ENCODE measurements at places on chromosomes 16 and 17.

- DNase-seq = peak; percentile 55
These were observed 193.4 kb downstream of the FOXL1 start for GRCh38 chr16:86771506-86772460.

GRCh38 chr16:47599512-47599911 is 138.4 kb downstream of the PHKB start:
- DNase-seq = no peak

GRCh38 chr17:28724500-28725165 is 1.4 kb downstream of the TLCD1 start:
- DNase-seq = no peak

DNA sequence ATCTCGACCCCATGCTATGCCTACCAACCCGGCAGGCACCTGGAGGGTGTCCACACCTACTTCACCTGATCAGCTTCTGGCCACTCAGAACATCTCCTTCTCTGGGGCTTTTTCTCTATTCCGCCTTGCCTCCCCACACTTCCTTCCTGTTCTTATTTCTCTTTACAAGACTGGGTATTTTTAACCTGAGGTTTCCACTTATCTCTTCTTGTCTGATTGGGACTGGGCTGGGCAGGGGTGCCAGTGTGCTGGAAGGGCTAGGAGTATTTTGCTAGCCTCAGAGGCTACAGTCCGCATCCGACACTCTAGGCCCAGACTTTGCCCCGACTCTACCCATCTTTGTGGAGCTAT is 26.2 kb upstream of the ZNF652 start:
- DNase-seq = no peak

DNA sequence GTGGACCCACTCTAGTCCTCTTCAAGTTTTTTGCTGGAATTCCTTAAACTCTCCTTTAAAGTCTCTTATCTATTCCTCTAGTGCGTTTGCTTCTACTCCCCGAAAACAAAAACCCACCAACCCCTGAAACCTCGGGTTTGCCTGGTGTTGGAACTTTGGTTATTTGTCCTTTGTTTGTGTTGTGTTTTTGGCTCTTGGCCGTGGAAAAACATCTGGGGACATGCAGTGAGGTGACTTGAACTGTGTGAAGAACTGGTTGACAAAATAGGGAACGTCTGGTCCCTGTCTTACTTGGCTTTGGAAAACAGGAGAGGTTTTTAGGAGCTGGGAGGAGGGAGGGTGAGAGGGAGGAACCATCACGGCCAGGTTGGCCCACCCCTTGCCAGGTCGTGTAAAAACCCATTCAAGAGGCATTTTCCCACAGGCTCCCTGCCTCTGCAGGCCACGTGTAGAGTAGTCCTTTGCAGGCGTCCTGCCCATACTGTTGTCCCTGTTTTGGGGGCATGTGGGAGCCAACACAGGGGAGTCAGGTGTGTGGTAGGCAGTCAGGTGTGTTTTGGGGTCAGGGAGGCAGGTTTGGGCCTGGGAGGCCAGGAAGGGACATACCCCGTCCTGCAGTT is 169.3 kb downstream of the RAB11FIP4 start:
- no peak for DNase-seq

DNA sequence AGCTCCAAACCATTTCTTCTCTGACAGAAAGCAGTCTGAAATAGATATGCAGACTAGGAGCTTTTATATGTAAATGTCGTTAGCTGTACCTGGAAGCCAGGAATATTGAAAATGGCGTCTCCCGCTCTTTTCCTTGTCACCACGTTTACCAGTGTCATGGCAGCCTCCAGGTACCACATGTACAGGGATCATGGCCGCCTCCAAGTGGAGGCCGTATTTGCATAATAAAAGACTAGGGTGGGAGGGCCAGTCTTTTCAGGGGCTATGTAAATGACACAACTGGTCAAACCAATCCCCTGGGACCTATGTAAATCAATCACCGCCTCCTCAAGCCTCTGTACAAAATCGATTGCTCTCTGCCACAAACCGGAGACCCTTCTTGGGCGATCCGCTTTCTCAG is 54.3 kb downstream of the MYOCD start:
- DNase-seq = no peak

GRCh38 chr17:27657620-27658019 is 26.6 kb downstream of the LGALS9 start:
- DNase-seq = no peak

DNA sequence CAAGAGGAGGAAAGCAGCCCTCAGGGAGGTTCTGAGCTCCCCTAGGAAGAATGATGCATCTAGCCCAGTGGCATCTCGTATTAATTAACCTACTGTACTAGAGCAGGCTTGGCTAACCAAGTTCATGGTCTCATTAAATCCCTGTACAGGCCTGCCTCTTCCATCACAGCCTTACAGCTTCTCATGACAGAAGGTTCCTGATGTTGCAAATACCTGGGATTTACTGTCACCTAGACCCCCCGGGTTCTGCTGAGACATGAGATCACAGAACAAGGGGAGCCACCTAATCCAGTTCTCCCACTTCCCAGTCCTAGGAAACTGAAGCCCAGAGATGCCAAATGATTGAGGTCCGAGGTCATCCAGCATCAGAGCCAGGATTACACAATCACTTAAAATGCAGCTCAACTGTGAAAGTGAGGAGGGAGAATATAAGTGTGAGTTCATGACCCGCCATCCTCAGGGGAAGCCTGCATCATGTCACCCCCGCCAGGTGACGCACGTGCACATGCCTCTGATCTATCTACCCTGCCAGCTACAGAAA is 23.9 kb downstream of the ACLY start:
- peak; percentile 67 for DNase-seq

DNA sequence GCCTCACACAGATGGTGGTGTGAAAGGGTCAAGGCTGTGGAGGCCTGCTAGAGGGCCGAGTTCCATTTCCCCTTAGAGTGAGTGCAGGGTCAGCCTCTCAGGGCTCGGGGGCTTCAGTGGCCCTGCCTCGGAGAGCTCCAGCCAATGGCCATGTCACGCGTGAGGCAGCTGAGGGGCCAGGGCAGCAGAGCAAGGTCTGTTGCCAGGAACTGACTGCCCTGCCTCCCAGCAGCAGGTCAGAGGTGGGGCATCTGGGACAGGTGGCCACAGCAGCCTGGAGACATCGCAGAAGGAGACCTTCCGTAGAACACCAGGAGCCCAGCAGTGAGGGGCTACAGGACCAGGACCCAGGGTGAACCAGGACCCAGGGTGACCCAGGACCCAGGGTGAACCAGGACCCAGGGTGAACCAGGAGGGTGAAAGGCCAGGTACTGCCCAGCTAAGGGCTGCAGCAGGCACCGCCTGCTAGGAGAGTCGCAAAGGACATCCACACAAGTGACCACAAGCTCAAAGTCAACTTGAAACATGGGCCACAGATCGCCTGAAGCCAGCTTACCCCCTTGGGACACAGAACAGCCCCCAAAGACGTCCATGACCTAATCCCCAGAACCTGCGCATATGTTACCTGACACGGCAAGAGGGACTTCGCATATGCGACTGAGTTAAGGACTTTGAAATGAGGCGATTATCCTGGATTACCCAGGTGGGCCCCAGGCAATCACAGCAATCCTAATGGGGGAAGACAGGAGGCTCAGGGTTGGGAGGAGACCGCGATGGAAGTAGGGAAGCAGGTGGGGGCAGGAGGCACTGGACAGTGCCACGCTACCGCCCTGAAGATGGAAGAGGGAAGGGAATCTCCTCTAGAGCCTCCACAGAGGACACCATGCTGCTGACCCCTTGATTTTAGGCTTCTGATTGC is 4.8 kb upstream of the MEAK7 start:
- no peak for DNase-seq

DNA sequence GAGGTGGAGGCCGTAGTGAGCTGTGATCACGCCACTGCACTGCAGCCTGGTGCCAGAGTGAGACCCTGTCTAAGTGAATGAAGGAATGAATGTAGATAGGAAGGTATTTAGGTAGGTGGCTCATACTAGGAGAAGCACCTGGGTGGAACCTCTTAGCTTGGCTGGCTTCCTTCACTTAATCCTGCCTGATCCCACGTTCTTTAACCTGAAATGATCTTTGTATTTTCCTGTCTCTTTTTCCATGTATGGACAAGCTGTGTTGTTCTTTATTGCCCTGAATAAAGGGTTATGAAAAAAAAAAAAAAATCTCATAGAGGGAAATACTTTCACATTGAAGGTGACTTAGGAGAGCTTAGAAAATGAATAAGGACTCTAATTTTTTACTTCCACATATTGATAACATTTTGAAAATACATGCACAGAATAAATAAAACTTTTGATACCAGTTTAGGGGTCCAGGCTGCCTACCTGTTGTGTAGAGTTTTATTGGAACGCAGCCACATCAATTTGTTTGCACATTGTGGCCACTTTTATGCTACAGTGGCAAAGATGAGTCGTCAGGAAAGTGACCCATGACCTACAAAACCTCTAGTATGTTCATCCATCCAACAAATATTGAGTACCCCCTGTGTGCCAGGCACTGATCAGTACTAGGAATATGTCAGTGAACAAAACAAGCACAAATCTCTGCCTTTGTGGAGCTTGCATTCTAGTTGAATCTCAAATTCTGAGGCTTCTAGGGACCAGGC is 44.6 kb downstream of the VPS35L start:
- no peak for DNase-seq

GRCh38 chr17:32627239-32627996 is 140.6 kb downstream of the CDK5R1 start:
- no peak for DNase-seq

- no peak for DNase-seq
These were observed 190.9 kb upstream of the GSE1 start for GRCh38 chr16:85422196-85422631.

DNA sequence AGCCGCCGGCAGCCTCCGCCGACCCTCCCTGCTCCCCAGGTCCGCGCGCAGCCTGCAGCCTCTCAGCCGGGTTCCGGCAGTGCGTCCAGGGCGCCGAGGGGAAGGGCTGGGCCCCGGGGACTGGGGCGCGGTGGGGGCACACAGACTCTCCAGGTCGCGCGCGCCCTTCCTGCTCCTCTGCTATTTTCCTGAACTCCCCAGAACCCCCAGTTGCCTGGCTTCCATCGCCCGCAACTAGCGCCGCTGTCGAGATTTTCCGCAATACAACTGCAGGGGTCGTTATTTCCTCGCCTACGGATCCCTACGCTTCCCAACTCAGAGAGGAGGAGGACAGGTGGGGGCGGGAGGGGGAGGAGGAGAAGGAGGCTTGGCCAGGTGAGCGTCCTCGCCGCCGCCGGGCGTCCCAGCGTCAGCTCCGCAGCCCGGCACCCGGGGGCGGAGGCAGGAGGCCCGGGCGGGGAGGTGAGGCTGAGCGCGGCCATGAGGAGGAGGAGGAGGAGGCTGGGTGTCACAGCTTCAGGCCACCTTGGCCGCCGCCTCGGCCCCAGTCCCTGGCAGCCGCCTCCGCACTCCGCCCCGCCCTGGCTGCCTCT is at the start of gene CA10:
Gene CA10, minus strand, starts transcription at position 265 of the 593 bp plus-strand sequence.
- no peak for DNase-seq

GRCh38 chr17:42893359-42893758 is 7.2 kb upstream of the G6PC1 start:
- no peak for DNase-seq

- no peak for DNase-seq
These were observed 2.9 kb upstream of the ANKRD40 start for GRCh38 chr17:50710650-50711049.

- DNase-seq = no peak
These were observed 109.2 kb downstream of the ZNF778 start for GRCh38 chr16:89326721-89327120.

DNA sequence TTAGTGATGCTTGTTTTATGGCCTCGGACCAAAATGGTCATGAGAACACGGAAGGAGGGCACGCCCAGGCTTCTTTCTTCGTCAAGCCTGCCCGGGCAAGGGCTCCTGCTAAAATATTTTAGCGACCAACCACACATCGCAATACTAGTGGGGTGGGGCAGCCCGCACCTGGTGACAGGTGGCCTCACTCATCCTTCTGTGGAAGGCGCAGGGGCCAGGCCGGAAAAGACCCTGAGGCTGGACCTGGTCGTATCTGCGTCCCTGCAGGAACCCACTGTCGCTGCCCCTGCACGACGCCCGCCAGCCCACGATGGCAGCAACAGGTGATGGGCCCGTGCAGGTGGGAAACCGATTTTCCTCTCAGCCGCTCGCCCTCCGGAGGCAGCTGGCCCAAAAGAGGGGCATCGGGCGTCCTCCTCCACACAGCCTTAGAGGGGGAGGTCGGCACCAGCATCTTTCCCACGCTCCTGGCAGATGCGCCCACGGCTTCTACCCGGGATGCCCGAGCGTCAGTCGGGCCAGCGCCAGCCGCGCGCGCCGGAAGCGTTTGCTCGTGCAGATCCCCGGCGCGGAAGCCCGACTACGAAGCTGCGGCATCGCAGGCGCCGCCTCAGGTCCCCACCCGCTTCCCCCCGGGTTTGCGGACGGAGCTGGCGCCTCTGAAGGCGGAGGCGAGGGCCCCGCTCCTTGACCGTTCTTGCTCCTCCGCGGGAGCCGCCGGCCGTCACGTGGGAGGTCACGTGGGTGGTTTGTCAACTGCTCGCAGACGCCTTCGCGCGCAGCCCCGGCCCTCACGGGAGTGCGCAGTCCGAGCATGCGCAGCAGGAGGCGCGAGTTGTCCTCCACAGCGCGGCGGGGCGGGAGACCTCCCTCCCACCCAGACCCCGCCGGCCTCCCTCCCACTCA is 22.8 kb upstream of the FOXK2 start:
- peak; percentile 91 for DNase-seq

DNA sequence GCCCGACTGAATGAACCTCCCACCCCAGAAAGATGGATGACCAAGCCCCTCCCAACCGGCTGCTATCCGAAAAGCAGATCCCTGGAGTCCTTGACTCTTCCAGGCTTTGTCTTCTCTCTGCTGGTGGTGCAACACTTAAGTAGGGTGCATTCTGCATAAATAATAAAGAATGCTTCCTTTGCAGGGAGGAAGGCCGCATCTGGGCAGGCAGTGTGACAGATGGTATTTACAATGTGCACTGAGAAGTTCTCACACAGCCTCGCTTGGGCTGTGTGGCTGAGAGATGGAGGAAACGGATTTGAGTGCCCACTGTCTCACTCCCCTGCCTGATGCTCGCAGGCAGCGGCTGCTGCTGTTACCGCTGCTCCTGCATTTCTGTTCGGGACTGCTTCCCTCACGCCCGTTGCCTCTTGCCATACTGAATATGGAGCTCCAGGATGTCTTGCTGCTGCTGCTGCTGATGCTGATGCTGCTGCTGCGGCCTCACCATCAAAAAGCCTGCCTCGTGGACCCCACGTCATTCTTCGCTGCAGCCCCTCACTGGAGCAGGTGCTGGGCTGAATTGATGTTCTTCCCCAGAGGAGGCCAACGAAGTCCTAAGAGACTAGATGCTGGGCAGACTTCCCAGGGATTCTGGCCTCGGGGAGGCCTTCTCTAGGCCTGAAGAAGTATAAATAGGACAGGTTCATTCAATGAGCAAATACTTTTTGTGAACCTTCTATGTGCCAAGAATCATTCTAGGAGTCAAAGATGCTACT is 7.1 kb upstream of the RHBDL3 start:
- no peak for DNase-seq

- DNase-seq = no peak
These were observed 6.2 kb downstream of the CHAD start for GRCh38 chr17:50462446-50462845.
